ENCODE measurements at places on chromosomes 16 and 17. TPM values are rescaled to one million over a fixed set of nuclear protein-coding genes. Genes with fewer than 3 reads are reported as not detected.

The XAF1 gene
- 3.2 TPM for total RNA-seq

The ABAT gene
- 0.51 TPM for total RNA-seq

The PRR15L gene
- total RNA-seq, result not detected

The PHOSPHO1 gene
- total RNA-seq, result 0.24 TPM

The TEX14 gene
- not detected for total RNA-seq

GRCh38 chr17:48438516-48439061, 8.6 kb upstream of the SKAP1 start:
- no peak for DNase-seq

DNA sequence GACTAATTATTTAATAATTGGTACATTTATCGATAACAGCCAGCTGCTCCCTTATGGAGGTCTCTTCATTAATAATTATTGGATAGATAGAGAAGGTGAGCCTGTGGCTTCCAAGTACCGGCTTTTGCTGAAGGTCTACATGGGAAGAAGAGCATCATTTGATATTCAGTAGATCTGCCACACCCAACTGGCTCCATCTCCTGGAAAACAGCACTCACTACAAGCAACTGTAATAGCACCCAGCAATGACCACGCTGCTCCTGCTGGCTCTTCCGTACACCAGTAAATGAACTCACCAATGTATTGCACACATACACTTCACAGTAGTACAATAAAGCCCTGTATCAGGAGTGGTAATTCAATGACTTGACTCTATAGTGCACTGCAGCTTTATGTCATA, 19.5 kb downstream of the MARVELD3 start:
- peak; percentile 13 for DNase-seq

DNA sequence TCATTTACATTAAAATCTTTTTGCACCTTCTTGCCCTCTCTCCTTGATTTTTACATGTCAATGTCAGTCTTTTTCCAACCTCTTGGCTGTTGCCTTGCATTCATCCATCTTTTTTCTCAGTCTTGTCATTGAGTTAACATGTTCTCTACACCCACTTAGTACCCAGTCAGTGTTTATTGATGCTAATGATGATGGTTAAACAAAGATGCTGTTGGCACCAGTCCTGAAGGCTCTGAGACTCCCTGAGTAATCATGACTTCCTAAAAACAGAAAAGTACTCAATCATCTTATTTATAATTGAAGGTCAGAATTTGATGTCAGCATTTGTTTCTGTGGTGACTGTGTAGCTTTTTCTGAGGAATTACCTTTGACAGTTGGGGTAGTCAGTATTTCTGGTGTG, 104.5 kb downstream of the NLK start:
- no peak for DNase-seq

DNA sequence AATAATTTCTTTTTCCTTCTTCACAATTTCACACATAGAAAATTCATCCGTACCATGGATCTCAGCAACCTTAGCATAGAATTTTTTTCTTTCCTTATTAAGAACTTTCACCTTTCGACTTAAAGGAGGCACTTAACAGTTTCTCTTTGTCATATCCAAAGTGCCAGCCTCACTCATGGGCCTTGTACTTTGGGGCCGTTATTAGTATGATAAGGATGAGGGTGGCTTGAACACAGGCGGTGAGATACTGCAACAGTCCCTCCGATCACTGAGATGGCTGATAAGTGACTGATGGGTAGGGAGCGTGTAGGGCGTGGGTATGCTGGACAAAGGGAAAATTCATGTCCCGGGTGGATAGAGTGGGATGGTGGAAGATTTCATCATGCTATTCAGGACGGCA, 85.3 kb downstream of the OR1D5 start:
- DNase-seq, result no peak

- DNase-seq, result no peak
Observed at GRCh38 chr16:57759131-57759530, 23.6 kb downstream of the KATNB1 start.

GRCh38 chr17:44982113-44982702, 14.1 kb upstream of the C1QL1 start:
- DNase-seq, result no peak

GRCh38 chr17:80095844-80096475, 5.4 kb upstream of the GAA start:
- DNase-seq, result no peak

GRCh38 chr16:85987750-85988078, 88.8 kb downstream of the IRF8 start:
- no peak for DNase-seq

DNA sequence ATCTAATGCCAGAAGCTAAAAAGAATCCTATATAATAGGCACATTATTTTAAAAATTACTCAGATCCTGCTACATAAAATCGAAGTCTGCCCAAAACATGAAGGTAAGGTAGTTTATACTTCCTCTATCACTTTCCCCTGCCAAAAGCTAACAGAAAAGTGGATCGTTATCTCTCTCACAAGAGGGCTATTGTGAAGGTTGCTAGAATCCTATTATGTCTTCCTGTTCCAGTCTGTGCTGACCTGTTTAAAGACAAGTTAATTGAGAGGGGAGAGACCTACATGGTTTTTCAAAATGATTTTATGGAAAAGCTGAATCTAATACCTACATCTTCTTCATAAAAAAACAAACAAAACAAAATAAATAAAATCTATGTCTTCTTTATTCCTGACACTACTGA, 1410.9 kb upstream of the CDH8 start:
- no peak for DNase-seq

- no peak for DNase-seq
Observed at GRCh38 chr17:80164185-80164584, 5.6 kb upstream of the CARD14 start.

DNA sequence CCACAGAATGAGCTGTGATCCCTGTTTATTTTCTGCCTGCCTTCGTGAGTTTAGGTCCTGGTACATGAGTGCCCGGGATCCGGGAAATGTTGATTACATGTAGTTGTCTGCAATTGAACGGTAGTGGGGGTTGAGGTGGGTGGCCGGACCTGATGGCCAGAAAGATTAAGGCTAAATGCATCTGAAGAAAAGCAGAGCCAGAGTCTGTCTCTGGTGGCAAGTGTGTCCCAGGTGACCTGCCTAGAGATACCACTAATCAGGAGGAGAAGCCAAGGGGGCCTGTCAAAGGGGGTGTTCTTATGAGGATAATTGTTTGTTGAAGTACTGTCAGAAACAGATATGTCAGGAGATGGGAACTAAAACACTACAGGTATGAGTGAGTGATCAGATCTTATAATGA, 154.0 kb upstream of the ASIC2 start:
- DNase-seq, result no peak

DNA sequence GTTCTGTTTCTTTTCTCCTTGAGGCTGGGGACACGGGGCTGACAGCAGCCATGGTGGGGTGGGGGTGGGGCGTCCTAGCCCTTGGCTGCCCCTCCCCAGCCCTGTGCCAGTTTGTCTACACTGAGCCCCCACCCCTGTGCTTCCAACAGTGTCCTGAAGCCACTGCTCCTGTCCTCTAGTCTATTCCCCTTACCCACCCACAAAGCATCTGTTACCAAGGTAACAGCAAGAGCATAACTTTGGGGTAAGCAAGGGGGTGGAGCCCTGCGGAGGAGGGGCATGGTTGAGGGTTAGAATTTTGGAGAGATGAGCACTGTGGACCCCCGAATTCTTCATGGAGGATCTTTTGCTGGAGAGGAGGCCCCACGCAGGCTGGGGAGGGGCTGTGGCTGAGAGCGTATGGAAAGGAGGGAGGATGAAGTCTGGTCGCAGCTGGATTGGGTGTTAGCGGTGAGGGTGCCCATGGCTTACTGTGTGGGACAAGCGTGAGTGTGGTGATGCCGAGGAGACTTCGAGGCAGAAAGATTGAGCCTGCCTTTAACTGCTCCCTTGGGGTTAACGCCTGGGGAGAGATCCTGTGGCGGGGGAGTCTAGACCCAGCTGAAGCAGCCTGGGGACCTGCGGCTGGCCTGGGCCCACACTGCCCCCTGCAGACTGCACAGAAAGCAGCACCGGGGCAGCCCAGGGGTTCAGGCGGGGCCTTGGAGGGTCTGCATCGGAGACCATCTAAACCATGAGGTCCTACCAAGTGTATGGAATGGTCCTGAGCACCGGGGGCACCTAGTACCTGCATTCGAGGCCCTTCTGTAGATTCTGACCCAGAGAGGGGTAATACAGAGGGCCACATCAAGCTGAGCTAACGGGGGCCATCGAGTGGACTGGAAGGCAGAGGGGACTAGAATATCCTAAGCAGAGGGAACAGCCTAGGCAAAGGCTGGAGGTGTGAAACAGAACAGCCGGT, 6.1 kb upstream of the STAC2 start:
- DNase-seq, result peak; percentile 21

DNA sequence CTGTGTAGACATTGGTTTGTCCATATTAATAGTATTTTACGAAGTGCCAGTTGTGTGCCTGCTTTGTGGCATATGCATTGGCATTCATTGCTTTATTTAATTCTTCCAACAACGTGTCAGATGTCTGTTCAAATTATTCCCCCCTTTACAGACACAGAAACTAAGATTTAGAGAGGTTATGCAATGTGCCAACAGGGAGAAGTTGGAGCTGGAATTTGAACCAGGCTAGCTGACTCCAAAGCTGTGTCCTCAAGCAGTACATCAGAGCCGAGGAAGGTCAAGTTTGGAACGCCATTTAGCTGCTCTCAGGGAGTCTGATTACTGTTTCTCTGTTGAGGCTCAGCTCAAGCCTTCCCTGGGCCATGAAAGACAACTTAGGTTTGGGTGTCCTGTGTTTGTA, 232.3 kb downstream of the WWOX start:
- no peak for DNase-seq

DNA sequence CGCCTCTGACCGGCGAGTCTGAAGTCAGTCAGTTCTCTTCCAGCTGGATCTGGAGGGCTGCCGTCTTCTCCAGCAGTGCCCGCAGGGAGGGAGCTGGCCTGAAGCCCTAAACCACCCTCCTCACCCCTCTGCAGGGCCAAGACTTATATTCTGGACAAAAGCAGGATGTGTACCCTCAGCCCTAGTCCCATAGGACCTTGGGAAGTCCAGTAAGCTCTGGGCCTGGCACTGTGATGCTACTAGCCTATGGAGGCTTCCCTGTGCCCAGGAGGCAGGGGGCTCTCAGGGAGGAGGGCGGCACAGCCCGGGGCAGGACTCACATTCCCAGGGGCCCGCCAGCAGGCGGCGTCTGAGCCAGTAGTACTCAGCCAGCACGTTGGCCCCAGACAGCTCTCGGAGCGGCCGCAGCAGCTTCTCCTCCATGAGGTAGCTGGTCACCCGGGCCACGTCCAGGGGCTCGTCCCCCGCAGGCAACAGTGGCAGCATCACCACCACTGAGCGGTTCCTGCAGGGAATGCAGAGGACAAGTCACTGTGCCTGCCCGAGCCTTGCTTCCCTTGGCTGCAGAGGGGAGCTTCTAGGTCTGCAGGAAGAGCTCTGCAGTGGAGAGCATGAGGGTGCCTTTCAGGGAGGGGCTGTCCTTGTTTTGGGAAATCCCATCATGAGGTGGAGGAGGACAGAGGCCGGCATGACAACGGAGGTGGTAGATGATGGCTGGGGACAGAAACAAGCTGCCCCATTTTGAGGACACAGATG, 41.7 kb downstream of the RMI2 start:
- DNase-seq, result no peak

DNA sequence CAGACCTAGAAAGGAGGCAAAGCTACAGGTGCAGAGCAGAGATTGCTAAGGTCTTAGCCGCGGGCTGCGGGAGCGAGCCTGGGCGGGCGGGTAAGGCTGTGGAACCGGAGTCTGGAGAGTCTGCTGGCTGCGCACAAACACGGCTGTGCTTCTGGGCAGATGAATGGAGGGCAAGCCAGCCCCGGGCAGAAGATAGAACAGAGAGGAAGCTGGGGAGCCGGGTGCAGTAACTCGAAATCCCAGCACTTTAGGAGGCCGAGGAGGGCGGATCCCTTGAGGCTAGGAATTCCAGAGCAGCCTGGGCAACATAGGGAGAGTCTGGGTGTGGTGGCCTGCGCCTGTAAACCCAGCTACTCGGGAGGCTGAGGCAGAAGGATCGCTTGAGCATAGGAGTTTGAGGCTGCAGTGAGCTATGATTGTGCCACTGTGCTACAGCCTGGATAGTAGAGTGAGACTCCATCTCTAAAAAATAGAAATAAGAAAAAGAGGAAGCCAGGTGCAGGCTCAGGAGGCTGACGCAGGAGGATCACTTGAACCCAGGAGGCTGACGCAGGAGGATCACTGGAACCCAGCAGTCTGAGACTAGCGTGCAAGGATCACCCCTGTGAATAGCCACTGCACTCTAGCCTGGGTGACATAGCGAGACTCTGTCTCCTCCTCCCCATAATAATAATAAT, 56.3 kb downstream of the PITPNC1 start:
- no peak for DNase-seq

DNA sequence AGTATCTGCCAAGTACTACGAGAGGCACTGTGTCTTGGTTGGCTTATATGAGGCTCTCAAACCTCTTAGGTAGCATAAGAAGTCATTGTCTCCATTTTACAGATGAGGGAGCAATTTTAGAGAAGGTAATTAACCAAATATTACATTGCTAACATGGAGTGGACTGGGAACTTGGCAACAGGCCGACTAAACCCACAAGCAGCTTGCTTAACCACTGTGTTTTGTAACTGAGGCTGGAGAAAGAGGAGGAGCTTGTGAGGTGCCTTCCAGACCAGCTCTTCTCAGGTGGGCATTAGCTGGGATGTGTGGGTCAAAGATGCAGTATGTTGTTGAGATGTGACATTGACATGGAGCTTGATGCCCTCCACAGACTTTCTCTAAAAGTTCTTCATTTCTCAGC, 835.6 kb upstream of the RBFOX1 start:
- DNase-seq, result no peak

DNA sequence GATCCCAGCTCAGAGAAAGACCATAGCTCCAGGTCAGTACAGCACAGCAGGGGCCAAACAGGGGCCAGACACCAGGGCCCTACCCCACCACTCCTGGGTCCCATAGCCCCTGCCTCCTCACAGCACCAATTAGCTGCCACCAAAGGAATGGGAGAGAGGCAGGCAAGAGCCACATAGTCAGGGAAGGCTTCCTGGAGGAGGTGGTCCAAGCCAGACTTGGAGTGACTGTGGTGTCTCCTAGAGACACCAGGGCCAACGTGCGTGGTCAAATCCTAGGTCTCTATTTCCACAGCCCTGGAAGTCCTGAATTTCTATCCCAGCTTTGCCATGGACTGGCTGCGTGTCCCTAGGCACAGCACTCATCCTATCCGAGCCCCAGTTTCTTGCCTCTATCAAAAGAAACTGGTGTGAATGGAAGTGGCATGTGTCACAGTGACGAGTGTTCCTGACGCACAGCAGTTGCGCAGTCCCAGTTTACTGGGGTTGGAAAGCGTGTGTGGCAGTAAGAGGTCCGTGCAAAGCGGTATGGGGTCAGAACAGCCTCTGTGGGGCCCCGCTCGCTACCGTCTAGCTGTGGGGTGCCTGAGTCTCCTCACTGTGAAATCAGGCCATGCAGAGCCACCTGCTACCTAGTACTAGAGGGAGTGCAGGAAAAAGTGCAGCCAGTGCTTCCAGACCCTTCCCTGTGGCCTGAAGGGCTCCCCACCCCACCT, 23.5 kb downstream of the KCNJ12 start:
- DNase-seq, result no peak

- DNase-seq, result no peak
Observed at GRCh38 chr16:60478810-60479209, 1557.4 kb downstream of the CDH8 start.
